AG09319 (cell line): ENCODE measurements at places on chromosomes 3 and 15.

- DNase-seq = no peak
These were observed 525.2 kb downstream of the OCA2 start for GRCh38 chr15:27573805-27574485.

DNA sequence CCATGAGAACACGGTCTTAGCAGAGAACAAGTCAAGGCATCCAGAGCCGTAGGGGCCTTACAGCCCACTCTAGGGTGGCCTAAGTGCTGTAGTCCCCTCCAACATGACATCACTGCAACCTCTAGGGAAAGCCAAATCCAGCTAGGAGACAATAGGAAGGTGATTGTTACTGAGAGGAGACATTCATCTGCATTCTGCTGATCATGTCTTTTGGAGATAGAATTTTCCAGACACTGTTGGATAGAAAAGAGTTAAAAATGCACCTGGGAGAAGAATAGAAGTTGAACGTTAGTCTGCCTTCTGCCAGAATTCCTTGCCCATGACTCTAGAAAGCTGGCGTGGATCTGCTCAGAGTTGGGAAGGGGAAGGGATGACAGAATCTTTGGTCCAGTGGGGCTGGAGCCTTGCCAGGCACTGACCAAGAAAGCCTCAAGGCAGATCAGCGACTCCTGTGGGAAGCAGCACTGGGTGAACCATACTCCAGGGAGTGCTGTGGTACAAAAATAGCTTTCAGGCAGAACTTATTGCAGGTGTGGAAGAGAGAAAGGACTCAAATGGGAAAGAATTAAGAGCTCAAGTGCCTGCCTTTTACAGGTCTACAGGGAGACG is 44.8 kb upstream of the RAF1 start:
- peak; percentile 54 for DNase-seq

DNA sequence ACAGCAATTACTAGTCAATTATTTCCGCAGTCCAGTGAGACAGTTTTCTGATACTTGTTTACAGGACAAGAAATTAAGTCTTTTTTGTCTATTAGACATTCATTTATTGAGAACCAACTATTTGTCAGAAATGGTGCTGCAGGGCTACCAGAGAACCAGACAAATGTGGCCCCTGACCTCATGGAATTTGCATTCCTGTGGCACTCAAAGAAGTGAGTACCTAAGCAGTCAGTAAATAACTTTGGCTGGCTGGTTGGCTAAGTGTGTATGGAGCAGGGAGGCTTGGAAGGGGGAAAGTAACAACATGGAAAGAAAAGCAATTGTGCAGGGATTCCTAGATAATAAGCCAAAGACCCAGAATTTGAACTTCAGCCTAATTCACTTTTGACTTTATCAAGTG is 837.0 kb upstream of the CFAP20DC start:
- no peak for DNase-seq

GRCh38 chr15:80317389-80318182 is 65.6 kb upstream of the CTXND1 start:
- peak; percentile 65 for DNase-seq

DNA sequence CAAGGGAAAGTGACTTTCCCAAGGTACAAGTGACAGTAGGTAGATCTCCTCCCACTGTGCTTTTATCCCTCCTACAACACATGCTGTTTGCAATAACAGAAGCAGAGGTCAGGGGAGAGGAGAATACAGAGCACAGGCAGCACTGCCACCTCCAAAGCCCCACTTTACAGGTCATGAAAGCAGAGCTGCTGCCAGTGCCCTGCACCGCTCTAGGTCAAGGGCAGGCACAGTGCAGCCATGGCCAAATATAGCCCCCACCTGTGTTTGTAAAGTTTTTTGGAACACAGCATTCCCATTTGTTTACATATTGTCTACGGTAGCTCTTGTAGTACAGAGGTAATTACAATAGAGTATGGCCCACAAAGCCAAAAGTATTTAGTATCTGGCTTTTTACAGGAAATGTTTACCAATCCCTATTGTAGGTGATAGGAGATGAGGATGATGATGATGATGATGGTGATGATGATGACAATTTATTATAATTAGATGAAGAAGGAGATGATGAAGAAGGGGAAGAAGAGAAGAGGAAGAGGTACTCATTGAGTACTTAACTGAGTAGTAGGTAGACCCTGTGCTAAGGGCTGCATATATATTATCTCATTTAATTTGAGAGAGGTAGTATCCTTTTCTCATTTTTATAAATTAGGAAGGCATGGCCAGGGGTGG is 20.4 kb downstream of the HDC start:
- DNase-seq = no peak

- DNase-seq = peak; percentile 32
These were observed 10.2 kb downstream of the EDEM1 start for GRCh38 chr3:5197470-5198312.

DNA sequence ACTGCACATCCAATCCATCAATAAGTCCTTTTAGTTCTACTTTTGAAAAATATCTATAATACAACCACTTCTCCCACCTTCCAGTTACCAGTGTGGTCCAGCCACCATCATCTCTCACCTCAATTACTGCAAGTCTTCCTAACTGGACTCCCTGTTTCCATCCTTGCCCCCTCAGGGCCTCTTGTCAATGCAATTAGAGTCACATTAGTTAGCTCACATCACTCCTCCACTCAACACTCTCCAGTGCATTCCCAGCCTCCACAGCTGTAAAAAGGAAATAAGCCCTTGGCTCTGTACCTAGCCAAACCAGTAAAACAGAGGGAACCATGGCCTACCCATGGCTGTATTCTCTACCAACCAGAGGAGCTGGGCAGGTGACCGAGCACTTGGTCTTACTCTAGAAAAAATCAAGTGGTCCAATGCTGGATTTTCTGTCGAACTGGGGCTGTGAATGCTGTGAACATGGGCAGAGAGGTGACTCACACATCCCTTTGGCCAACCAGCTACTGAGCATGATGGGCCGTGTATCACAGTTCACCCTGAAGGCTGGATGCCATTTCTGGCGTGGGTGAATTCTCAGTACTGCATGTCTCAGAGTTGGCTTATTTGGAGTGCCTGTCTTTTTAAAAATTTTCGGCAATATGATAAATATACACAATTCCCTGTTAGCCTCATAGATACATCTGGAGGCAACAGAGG is 62.5 kb upstream of the C15orf61 start:
- no peak for DNase-seq

DNA sequence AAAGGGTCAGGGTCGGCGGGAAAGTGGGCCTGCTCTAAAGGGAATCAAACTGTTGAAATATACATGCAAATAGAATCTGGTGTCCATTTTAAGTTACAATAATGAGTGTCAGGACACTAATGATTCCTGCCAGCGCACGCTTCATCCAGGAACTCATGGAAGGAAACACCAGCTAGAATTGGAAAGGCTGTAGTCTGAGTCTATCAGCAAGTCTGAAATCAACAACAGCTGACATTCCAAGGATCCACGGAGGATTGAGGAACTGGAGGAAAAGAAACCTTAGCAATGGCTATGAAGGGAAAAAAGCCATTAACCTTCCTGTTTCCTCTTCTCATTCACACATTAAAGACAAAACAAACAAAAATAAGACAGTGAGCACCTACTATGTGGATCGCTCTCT is 1063.1 kb downstream of the NTRK3 start:
- DNase-seq = no peak

- DNase-seq = no peak
These were observed 74.6 kb downstream of the GTPBP8 start for GRCh38 chr3:113065336-113065735.
